D721Med (cell line): ENCODE measurements at places on chromosomes 7 and 10.

GRCh38 chr10:124703778-124704427 lies 40.3 kb downstream of the FAM53B start:
- no peak for DNase-seq

DNA sequence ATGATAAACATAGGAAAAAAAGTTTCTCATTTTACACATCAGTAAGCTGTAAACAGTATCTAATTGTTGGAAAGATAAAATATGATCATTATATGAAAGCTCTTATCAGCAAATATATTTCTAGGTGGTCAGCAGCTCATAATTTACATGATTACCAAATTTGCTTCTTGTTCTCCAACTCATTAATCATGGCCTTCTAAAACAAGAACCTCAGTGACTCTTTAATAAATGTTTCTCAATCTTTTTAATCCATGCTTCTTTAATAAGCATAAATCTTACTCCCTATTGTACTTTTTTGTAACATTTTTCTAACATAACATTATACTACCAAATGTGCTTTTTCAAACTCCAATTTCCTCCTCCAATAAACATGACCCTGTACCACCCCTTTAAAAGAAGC lies 5.9 kb downstream of the ITGB1 start:
- DNase-seq: no peak

DNA sequence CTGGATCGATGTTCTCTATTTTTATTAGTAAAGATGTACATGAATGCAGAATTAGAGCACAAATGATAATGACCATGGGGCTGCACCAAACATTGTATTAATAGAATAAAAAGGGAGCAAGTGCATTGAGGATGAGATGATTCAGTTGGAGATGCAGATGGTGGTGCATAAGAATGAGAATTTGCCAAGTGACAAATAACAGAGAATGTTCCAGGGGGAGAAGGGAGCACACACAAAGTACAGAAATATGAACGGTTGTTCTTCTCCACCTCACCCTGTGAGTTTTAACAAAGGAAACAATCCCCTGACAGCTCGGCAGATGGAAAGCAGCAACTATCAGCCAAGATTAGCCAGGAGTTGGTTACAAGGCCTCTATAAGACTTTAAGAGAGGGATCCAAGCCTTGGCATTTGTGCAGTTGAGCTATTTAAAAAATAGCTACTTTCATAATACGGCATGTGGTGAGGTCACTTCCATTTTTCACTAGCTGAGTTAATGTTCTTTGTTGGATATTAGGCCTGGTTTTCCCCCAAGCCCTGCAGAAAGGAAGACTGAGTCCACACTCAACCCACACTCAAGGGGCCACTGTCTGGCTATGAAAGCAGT lies 462.5 kb downstream of the TNS3 start:
- DNase-seq: no peak

- no peak for DNase-seq
Measured at GRCh38 chr7:92456236-92456635, 9.0 kb downstream of the GATAD1 start.

DNA sequence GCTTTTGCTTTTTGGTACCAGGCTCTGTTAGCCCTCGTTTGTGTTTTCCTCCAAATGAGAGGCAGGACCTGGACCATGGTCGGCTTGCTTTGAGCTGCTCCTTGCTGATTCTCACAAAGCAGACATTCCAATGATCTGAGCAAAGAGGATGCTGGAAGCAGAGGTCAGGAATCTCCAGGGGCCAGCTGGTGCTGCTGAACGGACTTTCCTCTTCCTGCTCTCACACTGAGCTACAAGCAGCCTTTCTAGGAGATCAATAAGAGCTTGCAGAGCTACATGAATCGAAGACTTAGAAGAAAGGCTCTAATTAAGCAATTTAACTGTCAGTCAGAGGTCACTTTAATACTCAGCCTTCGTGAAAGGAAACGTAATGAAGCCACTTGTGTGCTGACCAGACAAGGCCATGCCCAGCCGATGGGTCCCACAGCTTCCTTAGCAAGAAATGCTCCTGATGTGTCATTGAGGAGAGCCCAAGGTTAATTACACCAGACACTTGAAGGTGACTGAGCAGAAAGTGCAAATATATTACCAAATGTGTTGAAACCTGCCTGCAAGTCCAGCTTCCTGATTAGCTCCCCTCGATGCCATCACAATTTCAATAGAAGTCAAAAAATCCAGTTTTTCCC lies 151.3 kb upstream of the RSU1 start:
- DNase-seq: no peak
